ENCODE measurements at places on chromosomes 6 and 20.

- no peak for DNase-seq
These were observed 13.1 kb upstream of the DEK start for GRCh38 chr6:18277237-18278006.

DNA sequence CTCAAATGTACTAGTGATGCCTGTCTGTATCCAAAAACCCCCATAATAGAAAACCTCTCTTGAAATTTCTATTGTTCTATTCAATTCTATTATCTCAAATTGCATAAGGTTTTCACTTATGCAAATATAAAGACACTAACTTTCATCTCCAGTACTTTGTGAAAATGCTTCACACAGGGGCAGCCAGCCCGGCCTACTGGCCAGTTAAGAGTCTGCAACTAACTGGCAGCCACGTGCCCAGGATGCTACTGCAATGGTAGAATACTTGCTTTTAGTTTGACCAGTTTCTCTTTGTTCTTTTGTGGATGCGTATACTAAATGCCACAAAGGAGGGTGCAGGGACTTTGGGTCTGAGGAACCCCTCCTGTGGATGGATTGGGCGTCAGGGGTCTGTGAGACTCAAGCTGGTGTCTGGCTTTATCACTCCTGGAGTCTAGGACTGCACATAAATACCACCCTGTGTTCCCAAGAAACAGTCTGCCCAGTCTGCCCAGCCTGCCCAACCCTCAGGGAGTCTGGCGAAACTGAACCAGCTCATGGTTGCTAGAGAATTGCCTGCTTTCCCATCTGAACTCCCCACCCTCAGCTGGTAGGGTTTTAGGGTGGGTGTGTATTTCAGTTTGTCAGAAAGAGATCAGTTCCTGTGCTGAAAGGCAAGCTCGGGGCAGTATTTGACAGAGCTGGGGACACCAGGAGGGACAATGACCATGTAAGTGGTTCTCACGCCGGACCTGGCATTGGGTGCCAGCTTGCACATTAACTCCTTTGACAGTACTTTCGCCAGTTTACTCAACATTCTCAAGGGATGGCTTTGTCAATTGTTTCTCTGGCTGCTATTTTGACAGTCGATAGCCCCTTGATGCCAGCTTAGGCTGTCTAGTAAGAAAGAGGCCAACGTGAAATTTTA is 558.2 kb upstream of the JAG1 start:
- DNase-seq = no peak

GRCh38 chr6:134602123-134602522 is 284.2 kb upstream of the SGK1 start:
- DNase-seq = no peak

GRCh38 chr6:160330619-160331018 is 17.6 kb upstream of the SLC22A3 start:
- DNase-seq = no peak

GRCh38 chr6:20712011-20712410 is 177.8 kb downstream of the CDKAL1 start:
- DNase-seq = no peak

DNA sequence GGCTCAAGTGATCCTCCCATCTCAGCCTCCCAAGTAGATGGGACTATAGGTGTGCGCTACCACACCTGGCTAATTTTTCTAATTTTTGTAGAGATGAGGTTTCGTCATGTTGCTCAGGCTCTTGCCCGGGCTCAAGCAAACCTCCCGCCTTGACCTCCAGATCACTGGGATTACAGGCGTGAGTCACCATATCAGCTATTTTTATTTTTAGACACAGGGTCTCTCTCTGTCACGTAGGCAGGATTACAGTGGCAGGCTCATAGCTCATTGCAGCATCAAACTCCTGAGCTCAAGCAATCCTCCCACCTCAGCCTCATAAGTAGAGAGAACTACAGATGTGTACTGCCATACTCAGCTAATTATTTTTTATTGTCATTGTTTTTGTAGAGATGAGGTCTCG is 41.7 kb downstream of the SLC23A2 start:
- DNase-seq = no peak

DNA sequence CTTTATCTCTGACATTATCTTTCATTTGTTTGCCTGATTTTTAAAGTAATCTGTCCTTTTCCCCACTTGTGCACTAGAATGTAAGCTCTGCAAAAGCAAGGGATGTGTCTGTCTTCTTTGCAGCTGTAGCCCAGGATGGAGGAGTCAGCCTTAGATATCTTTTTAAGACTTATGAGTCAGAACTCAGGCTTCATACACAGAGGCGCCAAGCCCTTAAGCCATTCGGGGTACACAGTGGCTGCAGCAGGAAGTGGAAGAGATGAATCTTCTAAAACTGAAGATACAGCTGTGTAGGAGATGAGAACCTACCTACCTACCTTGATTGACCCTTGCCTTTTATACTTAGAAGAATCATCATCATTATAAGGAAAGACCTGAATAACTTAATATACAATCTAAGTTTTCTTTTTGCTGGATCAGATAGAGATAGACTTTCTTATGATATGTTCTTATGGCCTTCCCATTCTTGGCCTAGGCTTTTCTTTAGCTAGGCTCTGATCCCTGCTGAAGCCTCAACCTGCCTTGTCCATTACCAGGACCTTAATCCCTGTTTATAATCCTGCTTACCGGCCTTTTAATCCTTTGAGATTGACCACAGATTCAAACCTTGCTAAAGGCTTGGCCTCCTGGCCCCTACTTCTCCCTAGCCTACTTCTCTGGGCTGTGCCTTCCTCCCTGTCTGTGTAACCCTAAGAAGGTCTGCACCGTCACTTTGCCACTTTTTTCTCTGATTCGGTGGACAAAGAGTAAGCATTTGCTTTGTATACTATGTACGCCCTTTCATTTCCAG is 304.5 kb downstream of the PRL start:
- no peak for DNase-seq

GRCh38 chr6:159090530-159091480 is 46.0 kb upstream of the TAGAP start:
- DNase-seq = peak; percentile 38

- no peak for DNase-seq
These were observed 172.9 kb upstream of the EXOC2 start for GRCh38 chr6:865846-866245.

GRCh38 chr6:27332692-27333641 is 20.9 kb upstream of the POM121L2 start:
- DNase-seq = no peak

- DNase-seq = no peak
These were observed 6.7 kb downstream of the SS18L1 start for GRCh38 chr20:62150310-62150575.

- no peak for DNase-seq
These were observed 168.3 kb downstream of the FAXC start for GRCh38 chr6:99181174-99181573.

DNA sequence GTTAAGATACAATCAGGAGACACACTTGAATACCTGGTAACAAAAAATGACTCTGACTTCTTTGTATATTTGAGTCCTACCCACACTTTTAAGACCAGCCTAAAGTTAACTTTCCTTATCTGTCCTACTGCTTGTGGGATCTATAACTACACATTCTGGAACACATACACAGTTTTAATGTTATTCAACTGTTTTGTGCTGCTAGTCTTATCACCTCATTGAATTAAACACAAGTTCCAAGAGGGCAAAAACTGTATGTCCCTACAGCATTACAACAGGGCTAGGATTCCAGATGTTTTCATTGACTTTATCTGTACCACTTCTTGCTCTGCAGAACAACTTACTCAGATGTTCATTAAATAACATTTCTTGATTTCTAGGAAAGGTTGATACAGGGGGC is 2.8 kb downstream of the HMGN3 start:
- no peak for DNase-seq
